Mesangial cell (primary cell): ENCODE measurements at places on chromosomes 1 and 21. TPM values are rescaled to one million over a fixed set of nuclear protein-coding genes. Genes with fewer than 3 reads are reported as not detected.

The OLIG2 gene
- total RNA-seq: not detected in 2 replicates

The ANGPTL7 gene
- total RNA-seq: 0.25 TPM in 1 of 2 replicates, not detected in the other

The SLC30A2 gene
- 0.38 TPM in 1 of 2 replicates, not detected in the other for total RNA-seq

The NTMT2 gene
- total RNA-seq: not detected in 2 replicates

The PODN gene
- total RNA-seq: 0.13 TPM in 1 of 2 replicates, not detected in the other

The LRRN2 gene
- 0.38 and 0.65 TPM in 2 replicates for total RNA-seq

The FCGR2B gene
- total RNA-seq: not detected in 2 replicates

The ANKRD65 gene
- 0.76 and 1.5 TPM in 2 replicates for total RNA-seq

The SCNM1 gene
- total RNA-seq: 44.0 and 51.2 TPM in 2 replicates

The CLCNKB gene
- total RNA-seq: 0.33 and 1.4 TPM in 2 replicates

The PCP4L1 gene
- not detected in 2 replicates for total RNA-seq

The MXRA8 gene
- 154 and 651 TPM in 2 replicates for total RNA-seq

The INTS3 gene
- total RNA-seq: 28.2 and 39.3 TPM in 2 replicates

The RNU1-1 gene
- total RNA-seq: under 0.01 TPM in 2 replicates

The LAD1 gene
- 27.5 and 52.9 TPM in 2 replicates for total RNA-seq

The NEXN gene
- 1.3 and 3.1 TPM in 2 replicates for total RNA-seq

The GPR37L1 gene
- under 0.01 TPM in 1 of 2 replicates, not detected in the other for total RNA-seq

The UBE2U gene
- not detected in 2 replicates for total RNA-seq

The PTPN22 gene
- total RNA-seq: 0.33 and 0.76 TPM in 2 replicates

The PRDM16 gene
- total RNA-seq: under 0.01 TPM in 1 of 2 replicates, not detected in the other

The SLC6A17 gene
- under 0.01 TPM in 2 replicates for total RNA-seq

The LRRC52 gene
- total RNA-seq: not detected in 2 replicates

The GBP4 gene
- total RNA-seq: 0.13 TPM in 1 of 2 replicates, not detected in the other

The OPTC gene
- not detected in 2 replicates for total RNA-seq

The OR2W3 gene
- 1.1 and 4.2 TPM in 2 replicates for total RNA-seq

The OR2L8 gene
- total RNA-seq: not detected in 2 replicates

The CLCA4 gene
- not detected in 2 replicates for total RNA-seq

The LAPTM5 gene
- total RNA-seq: 0.25 and 0.33 TPM in 2 replicates

The SLC22A15 gene
- total RNA-seq: 0.81 and 3.0 TPM in 2 replicates

The ZNF687 gene
- total RNA-seq: 17.4 and 25.1 TPM in 2 replicates

The CYP4A22 gene
- not detected in 2 replicates for total RNA-seq

The OR10J1 gene
- total RNA-seq: not detected in 2 replicates

The MNDA gene
- total RNA-seq: not detected in 2 replicates

The RAB7B gene
- 0.33 and 1.6 TPM in 2 replicates for total RNA-seq

The ZCCHC17 gene
- 16.6 and 17.9 TPM in 2 replicates for total RNA-seq

The GJB3 gene
- total RNA-seq: 0.98 and 2.5 TPM in 2 replicates
